CD4-positive, alpha-beta T cell treated with Interleukin-17A for 4 hours (primary cell): ENCODE measurements at places on chromosomes 12 and 14.

DNA sequence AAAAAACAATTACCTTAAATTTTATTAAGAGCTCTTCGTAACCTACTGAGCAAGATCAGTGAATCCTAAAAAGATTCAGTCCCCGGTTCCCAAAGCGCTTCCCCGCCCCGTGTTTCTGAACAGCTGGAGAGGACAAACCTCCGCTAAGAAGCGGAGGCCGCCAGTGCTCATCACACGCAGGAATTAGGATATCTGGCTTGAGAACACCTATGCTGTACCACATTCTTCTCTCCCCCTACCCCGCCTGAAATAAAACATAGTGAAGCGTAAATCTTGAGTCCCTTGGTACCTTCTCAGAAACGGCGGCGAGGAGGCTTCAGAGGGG lies 774 bp upstream of the WDR20 start:
- DNase-seq, result no peak

GRCh38 chr12:31874961-31875608 lies 84.1 kb upstream of the RESF1 start:
- peak; percentile 84 for DNase-seq

DNA sequence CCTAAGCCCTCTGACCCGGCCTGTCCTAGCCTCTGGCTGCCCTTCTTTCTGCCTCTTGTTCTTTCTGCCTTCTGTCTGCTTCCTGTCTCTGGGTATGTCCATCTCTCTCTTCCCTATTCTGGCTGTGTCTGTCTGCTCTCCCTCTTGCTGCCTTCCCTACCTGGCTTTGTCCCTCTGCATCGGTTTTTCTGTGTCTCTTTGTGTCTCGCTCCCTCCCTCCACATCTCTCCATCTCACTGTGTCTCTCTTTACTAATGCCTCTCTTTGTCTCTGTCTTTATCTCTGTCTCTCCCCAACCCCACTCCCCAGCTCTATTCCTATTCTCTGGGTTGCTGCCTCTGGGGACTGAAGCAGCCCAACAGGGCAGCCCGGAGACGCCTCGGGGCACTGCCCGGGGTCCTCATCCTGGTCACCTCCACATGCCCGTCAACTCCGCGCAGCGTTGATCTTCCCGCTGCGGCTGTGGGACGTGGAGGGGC lies 10.1 kb downstream of the SHMT2 start:
- no peak for DNase-seq

- peak; percentile 5 for DNase-seq
These were observed 50.3 kb downstream of the SNAPC1 start for GRCh38 chr14:61812347-61813095.

GRCh38 chr14:76502638-76503037 lies 126.7 kb downstream of the ESRRB start:
- DNase-seq, result no peak

- no peak for DNase-seq
These were observed 46.5 kb downstream of the SPATS2 start for GRCh38 chr12:49413796-49414195.

DNA sequence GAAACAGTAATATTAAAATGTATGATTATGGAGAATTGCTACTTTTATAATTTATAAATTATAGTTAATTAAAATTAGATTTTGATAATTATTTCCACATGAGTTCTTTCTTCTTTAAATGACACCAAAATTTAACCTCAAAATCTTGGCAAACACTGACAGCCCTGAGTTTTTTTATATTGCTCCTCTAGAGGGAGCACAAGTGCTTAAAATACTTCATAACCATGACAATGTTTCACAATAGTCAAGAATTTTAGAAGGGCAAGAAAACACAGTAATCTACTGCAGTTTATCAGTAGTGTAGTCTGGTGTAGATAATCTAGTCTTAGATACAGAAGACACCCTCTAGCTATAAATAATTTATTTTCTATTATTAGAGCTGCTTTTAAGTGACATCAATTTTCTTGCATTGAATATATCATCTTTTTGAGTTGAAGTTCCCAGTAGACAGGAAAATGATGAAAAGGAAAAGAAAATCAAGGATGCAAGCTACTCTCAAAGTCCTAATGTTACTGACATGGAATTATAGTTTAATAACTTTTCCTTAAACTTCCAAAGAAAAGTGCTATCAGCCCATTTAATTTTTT lies 14.3 kb upstream of the PTGER2 start:
- DNase-seq, result no peak

DNA sequence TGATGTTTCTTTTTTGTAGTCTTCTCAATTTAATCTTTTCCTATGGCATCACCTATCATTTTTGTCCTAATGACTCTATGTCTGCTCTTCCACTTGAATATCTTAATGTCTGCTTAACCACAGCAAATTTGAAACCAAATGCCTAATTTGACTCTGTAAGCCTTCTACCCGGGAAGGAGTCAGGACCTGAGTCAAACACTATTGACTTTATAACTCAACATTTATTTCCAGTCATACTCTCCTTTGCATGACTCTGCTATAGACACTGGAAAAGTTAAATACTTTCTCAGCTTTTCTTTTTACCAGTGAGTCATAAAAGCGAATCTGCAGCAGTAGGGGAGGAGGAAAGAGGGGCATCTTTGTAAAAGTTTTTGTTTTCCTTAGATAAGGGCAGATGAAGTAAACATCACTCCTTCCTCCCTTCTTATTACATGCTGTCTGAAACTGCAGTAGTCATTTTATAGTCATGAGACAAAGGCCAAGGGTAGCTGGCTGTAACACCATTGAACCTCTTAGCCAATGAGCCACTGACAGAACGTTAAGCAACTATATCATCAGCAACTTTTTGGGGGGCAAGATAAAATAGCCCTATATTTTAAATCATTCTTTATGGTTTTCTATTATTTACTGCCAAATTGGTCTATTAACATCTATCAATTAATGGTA lies 179.3 kb downstream of the MIPOL1 start:
- DNase-seq, result no peak

- no peak for DNase-seq
These were observed 7.1 kb downstream of the ABCC9 start for GRCh38 chr12:21934173-21934572.

DNA sequence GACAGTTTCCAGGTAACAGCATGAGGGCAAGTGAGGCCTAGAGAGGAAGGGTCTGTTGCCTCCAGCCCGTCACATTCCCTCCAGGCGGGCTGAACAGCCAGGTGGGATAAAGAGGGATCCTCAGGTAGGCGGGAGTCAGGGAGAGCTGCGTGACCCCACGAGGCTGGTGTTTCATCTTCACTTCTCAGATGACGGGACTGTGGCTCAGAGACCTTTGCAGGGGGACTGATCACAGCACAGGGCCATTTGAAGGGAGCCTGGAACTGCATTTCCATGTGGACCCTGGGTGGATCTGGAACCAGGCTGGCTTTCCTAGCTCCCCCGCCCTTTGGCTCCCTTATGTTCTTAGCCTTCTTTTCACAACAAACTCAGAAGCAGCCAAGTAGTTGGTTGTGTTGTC lies 37.4 kb downstream of the SH2B3 start:
- DNase-seq, result no peak

GRCh38 chr12:104212516-104212915 lies 3.1 kb upstream of the TXNRD1 start:
- no peak for DNase-seq

GRCh38 chr12:49332441-49332861 lies 4.5 kb downstream of the C1QL4 start:
- no peak for DNase-seq

- DNase-seq, result no peak
These were observed 14.7 kb downstream of the RITA1 start for GRCh38 chr12:113200021-113200797.

- no peak for DNase-seq
These were observed 218.0 kb downstream of the PPM1H start for GRCh38 chr12:62716866-62717525.

DNA sequence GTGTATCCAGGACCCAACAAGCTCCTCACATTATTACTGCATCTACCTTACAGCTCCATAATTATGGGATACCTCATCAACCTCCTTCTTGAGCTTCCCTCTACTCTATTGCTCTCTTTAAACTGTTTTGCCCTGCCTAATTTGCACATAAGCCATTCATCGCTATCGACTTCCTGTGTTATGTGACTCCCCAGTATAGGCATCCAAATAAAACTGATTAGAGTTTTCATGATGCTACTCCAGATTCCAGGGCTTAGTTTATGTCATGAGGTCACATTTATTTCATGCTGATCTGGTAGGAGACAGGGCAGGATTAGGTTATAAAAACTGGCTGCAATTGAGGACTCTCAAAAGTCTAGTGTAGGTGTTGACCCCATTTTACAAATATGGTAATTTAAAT lies 569.9 kb upstream of the MGAT4C start:
- DNase-seq, result no peak

DNA sequence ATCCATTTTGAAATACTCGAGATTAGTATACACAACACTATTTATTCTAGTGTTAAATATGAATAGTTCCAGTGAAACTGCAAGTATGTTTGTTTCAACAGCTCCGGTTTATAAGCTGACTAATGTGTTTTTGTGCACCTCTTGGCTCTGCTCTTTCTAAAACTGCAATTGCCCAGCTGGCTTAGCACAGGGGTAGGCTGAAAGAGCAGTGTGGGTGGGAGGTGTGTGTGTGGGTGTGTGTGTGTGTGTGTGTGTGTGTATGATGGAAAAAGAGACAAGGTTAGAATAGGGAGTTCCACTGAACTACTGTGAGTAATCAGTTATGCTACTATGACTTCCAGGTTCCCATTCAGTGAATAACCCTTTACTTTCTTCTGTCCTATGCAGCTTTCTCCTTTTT lies 37.8 kb upstream of the DDHD1 start:
- DNase-seq, result no peak
